ENCODE measurements at places on chromosomes 7 and 10.

DNA sequence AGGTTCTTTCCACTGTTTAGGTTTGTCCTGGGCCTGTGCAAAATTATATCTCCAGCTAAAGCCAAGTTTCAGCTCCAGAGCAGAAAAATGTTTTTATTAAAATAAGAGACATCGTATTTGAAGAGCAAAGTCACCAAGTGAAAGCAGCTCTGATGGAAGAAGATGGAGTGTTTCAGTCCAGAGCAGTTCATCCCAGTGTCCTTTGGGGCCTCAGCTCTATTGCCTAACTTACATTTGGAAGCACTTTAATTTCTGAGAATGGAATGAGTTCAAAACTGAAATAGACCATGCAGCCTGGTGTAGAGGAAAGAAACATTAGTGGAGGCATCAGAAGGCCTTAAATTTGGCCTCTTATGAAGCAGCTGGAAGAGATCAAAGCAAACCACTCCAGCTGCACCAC lies 545.2 kb downstream of the SORCS1 start:
- no peak for DNase-seq

DNA sequence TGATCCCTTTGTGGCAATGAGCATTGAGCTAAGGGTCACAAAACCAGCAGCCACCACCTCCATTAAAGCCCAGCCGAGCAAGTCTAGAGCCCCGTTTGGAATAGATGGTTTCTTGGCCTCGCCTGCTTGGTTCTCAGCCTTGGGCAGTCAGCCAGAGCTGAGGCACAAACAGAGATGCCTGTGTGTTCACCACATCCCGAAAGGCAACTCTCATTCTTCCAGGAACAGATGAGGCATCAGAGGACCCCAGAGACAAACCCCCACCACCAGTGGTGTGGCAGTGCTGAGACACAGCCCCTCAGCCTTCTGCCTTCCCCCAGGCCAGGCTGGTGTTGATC lies 203.3 kb upstream of the ZMIZ1 start:
- DNase-seq = no peak

DNA sequence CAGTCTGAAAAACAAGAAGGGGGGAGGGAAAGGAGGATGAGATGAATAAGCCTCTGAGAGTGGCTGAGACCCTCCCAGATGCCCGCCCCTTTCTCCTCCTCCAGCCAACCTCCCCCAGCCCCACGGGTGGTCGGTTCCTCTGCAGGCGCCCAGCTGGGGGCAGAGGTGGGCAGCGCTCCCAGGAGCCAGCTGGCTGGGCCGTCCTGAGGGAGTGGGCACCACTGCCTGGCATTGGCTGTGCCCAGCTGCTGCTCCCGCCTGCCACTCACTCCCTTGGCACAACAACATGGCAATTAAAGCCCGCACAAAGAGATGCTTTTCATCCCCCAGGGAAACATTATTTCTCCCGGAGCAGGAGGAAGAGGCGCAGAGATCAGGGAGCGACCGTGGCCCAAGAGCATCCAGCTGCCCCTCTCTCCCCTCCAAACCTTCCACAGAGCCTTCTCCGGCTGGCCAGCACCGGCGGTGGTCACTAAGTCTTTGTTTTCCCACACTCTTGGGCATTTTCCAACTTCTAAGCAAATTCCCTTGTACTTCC lies 107.2 kb downstream of the SPDYE5 start:
- peak; percentile 78 for DNase-seq

DNA sequence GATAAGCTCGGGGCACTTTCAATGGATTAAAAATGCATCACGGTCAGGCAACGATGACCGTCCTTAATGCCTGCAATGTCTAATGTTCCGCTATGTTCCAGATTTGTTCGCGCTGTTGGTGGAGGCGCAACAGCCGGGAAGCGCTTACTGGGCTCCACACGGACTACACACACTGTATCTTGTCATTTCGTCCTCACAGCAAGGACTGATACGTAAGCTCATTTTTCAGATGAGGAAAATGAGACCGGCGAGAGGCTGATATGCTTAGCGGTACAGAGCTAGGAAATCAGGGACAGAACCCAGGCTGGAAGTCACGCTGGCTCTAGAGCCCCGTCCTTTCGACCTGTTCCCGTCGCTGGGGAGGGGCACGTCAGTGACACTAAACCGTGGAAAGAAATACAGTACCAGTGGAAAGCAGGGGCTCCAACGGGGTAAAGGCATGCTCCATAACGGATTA lies 670 bp downstream of the TPK1 start:
- peak; percentile 65 for DNase-seq

DNA sequence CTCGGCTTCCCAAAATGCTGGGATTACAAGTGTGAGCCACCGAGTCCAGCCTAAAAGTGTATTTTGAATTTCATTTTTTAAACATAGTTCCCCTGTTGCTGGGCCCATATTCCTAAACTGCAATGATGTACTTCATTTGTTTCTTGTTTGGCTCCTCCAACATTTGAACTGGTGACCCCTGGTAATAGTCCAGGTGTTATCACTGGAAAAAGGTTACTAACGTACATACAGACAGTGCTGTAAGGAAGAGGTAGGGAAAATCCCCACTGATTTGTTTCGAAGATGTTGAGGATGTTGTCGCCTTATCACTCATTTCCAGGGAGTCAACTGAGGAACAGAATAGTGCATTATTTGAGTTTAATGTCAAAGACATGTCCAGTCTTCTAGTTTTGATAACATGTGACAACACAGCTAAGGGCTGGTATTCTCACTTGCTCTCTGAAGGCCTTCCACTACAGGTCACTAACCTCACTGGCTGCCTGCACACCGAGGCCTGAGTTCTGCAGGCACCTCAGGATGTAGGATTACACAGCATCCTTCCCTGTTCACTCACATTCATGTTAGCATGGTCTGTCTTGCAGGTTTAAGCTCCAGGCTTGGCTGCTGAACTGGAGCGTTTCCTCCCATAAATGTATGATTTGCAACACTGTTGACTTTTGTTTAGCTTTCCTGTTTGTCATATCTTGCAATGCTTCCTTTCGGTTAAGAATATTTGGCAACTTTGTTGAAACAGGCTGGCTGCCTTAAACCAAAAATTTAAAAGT lies 362.8 kb downstream of the INHBA start:
- DNase-seq = no peak

GRCh38 chr7:318476-318875 lies 28.5 kb downstream of the FOXL3 start:
- DNase-seq = no peak

GRCh38 chr10:86868353-86868752 lies 89.1 kb downstream of the MMRN2 start:
- DNase-seq = peak; percentile 92

DNA sequence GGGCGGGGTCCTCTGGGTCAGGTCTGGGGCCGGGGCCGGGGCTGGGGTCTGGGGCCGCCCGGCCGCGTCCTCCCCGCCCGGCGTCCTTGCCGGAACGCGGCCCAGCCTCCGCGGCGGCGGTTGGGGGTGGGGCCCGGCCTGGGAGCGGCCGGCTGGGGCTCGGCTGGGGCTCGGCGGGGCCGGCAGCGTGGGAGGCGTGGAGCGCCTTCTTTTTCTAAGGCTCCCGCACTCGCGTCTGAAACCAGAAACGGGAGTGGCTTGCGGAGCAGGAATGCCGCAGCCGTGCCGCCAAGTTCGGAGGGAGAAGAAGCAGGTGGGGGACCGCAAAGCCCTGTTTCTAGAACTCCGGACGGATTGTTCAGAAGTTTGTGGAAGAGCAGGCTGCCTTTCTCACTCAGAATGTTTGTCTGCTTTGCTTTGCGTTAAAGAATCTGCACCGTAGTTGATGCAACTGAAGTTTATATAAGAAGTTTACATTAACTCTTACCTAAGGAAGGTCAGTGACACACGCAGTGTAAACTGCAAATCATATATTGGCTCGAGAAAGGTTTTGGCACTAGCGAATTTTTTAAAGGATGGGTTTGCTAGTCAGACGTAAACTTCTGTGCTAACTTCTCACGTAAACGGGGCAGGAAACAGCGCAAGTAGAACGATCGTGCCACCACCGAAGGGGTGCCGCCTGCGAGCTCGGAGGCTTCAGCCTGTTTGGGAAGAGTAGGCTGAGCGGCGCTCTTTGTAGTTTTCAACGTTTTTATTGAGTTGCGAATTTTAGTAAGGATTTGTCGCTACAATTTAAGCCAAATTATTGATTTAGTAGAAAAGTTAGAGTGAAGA lies 729 bp downstream of the DNAJB6 start:
- DNase-seq = peak; percentile 52

- DNase-seq = no peak
Measured at GRCh38 chr7:153590571-153590970, 461.6 kb upstream of the DPP6 start.

DNA sequence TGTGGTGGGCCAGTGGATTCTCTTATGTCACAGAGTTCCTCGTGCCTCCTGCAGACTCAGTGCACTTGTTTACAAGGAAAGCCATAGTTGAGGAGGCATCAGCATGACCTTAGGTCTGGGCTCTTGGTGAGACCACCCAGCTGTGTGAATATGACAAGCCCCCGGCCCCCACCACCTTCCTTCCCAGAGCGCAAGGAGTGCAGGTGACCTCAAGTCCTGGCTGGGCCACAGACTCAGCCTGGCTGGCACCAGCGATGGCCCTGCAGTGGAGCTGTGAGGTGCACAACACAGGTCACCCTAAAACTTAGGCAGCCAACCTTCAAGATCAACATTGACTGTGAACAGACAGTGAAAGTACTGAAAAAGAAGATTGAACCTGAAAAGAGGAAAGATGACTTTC lies 14.2 kb upstream of the SEMA3E start:
- DNase-seq = no peak

- DNase-seq = no peak
Measured at GRCh38 chr10:77804371-77804770, 122.2 kb downstream of the DLG5 start.

DNA sequence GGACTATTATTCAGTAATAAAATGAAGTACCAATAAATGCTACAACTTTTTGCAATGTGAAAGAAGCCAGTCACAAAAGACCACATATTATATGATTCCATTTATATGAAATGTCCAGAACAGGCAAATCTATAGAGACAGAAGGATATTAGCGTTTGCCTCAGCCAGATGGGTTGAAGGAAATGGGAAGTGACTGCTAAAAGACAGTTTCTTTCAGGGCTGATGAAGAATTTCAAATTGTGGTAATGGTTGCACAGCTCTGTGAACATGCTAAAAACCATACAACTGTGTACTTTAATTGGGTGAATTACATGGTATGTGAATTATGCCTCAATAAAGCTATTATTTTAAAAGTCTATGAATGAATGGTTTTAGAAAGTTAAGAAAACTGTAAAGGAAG lies 23.9 kb upstream of the REEP3 start:
- DNase-seq = no peak

DNA sequence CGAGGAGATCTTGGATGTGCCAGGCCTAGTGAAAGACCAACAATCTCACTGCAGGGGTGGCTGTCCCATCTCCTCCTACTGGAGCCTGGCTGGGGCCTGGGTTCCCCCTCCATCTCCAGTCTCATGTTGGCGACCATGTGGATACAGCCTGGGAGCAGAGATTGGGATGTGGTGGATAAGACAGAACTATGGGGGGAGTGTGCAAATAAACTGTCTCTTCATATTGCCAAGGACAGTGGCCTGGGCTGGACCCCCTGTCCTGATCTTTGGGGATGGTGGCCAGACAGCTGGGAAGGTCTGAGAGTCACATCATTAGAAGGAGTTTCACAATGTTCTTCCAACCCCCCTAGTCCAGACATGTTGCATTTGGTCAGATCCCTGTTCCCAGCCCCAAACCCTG lies 5.8 kb upstream of the MINDY4 start:
- no peak for DNase-seq

- peak; percentile 18 for DNase-seq
Measured at GRCh38 chr7:50068026-50068425, 25.0 kb downstream of the ZPBP start.

DNA sequence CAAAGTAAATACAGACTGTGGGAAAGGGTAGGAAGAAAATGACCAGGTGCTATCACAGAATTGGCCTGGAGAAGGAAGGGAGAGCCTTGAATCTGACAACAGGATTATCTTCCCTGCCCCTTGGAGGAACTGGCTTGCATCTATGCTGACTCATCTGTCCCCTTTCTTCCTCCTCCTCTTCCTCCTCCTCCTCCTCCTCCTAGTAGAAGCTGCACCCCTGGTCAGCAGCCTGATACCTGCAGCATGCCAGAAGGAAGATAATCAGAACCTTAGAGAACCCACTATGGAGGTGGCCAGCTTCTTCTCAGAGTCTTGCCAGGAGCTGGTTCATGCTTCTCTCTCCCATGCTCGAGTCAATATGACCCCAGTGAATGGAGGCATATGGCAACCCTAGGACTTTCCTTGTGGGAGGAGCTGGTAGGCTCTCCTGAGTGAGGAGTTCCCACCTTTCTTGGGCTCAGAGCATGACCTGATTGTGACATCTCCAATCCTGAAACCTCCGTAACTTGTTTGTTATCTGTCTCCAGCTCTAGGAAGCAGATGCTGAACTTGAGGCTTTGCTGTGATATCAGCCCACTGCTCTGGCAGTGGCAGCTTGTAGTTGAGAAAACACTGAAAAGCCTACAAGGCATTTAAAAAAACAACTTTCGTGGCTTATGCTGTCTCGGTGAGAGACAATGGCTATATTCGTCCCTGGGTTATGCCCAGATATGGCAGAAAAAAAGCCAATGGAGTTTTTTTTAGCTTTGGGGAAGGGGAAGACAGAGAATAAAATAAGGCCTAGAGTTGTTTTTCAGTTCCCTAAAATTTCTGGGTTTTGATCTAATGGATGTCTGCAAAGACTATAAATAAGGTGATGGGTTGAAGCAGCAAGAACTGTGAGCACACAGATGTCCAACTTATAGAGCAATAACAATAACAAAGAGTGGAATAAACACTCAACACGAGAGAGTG lies 60.6 kb downstream of the CDHR3 start:
- no peak for DNase-seq

DNA sequence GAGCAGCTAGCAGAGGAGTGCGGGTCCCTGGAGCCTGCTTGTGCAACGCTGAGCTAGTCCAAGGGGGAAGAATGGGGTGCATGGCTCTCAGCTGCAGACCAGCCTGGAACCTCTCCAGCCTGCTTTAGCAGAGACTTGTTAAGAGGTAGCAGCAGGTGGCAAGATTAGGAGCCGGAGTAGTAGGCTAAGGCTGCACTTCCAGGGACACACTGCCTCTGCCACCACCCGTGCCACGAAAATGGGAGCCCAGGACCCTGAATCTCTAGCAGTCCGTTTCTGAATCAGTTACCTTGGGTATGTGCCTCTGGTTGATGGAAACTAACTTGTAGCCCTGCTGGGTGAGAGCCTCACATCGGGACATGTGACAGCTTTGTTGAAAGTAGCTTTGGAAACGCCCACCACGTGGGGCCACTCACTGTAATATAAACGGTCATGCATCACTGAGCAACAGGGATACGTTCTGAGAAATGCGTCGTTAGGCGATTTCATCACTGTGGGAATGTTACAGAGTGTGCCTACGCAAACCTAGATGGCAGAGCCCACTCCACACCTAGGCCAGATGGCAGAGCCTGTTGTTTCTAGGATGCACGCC lies 25.9 kb downstream of the HTRA1 start:
- peak; percentile 37 for DNase-seq

- no peak for DNase-seq
Measured at GRCh38 chr10:103747193-103747865, 108.0 kb downstream of the SH3PXD2A start.
